A673 (cell line): ENCODE measurements at places on chromosomes 2 and 18. TPM values are rescaled to one million over a fixed set of nuclear protein-coding genes. Genes with fewer than 3 reads are reported as not detected.

Gene CAPN14
- 0.13 and 0.35 TPM in 2 replicates for total RNA-seq

Gene CTIF
- 23.5 and 29.8 TPM in 2 replicates for total RNA-seq

Gene CKAP2L
- 48.1 and 49.6 TPM in 2 replicates for total RNA-seq

GRCh38 chr2:25854613-25855012 lies 23.7 kb downstream of the ASXL2 start:
- no peak for DNase-seq

Gene DDX18
- 90.8 and 121 TPM in 2 replicates for total RNA-seq

Gene EN1
- not detected in 2 replicates for total RNA-seq

DNA sequence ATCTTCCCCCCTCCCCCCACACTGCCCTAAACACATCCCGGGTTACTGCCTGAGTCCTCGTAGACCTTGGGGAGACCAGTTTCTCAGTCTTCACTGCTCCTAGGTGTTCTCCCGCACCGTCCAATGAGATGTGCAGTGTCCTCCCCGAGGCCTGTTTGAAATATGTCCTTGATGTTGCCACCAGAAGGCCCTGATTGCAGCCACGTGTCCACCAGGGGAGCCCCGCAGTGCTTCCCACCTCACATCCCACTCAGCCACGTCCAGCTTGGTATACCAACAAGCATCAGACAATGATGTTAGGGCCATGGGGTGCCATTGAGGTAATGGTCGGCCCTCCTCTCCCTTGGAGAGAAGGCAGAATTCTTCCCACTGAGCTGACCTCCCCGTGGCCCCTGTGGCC lies 38.7 kb downstream of the TCF7L1 start:
- no peak for DNase-seq

- DNase-seq: no peak
Observed at GRCh38 chr2:38658613-38659012, 7.3 kb upstream of the GALM start.

- DNase-seq: no peak
Observed at GRCh38 chr2:106745468-106745867, 140.5 kb downstream of the ST6GAL2 start.

Gene SPP2
- total RNA-seq: not detected in 2 replicates

Gene MC4R
- total RNA-seq: not detected in 2 replicates

Gene APLF
- total RNA-seq: 5.5 and 6.4 TPM in 2 replicates

DNA sequence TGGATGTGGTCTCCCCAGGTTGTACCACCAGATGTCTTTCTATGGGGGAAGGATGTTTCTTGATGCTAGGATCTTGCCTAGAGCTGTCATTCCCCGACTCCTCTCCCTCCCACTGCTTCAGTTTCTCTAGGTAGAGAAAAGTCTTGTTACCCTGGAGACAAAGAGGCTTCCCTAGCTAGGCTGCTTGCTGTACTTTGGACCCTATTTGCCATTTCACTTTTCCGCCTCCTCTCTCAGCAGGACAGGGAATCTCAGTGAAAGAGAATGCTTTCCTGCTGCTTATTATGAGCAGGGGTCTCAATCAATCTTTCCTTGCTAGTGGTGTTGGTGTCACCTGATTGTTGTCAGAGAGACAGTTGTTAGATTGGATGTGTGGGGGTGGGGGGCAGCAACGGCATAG lies 818.8 kb upstream of the GYPC start:
- no peak for DNase-seq

Gene SMYD5
- total RNA-seq: 54.5 and 57.3 TPM in 2 replicates

DNA sequence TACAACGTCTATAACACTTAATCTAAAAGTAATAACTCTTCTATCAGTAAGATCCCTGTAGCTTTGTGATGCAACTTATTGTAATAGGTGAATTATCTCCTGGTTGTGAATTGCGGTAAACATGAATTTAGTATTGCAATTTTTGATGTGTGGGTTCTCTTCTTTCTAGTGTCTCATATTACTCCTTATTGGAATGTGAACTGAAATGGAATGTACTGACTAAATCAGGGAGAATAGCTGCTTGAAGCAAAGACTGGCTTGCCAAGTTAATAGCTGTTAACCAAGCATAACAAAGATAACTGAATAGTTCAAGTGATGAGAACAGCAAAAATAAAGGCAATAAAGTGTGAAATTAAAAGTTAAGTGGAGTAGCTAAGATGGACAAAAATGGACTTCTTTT lies 60.5 kb upstream of the TFPI start:
- no peak for DNase-seq

- DNase-seq: no peak
Observed at GRCh38 chr2:213086050-213086449, 65.4 kb downstream of the IKZF2 start.

DNA sequence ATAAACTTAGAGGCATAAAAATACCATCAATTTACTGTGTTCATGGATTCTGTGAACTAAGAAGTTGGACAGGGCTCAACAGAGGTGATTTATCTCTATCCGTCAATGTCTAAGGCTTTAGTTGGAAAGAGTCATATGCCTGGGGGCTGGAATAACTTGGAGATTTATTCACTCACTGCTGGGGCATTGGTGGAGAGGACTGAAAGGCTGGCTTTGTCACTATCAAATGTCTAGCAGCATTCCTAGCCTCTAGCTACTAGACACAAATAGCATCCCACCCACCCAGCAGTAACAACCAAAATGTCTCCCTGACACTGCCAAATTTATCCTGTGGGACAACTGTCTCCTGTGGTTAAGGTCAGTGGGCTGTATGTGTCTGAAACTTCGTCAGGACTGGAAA lies 71.0 kb downstream of the EVA1A start:
- DNase-seq: no peak

DNA sequence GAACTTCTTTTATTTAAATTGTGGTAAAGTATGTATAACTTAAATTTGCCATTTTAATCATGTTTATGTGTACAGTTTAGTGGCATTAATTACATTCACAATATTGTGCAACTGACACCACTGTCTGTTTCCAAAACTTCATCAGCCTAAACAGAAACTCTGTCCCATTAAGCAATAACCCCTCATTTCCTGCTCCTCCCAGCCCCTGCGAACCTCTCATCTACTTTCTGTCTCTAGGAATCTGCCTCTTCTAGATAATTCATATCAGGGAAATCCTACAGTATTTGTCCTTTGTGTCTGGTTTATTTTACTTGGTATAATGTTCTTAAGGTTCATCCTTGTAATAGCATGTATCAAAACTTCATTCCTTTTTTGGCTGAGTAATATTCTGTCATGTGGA lies 75.1 kb downstream of the BOLA3 start:
- no peak for DNase-seq

GRCh38 chr2:134287323-134287722 lies 33.5 kb downstream of the MGAT5 start:
- no peak for DNase-seq

Gene TGFA
- total RNA-seq: 0.13 TPM in 1 of 2 replicates, not detected in the other

DNA sequence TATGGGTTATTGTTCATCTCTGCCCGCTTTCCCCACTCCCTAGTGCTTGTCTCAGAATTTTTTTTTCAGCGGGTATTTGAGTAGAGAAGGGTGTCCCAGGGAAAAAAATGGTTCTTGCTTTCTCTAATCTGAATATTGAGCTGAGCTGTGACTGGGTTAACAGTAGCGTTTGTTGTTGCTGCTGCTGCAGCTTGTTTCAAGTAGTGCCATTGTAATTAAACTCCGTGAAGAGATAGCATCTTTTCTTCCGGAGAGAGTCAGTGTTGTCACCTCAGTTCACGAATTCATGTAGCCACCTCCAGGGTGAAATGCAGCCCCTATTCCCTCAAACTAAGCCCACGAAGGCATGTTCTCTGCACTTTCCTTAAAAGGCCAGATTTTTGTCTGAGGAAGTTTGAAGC lies 1.5 kb upstream of the AAK1 start:
- DNase-seq: no peak

DNA sequence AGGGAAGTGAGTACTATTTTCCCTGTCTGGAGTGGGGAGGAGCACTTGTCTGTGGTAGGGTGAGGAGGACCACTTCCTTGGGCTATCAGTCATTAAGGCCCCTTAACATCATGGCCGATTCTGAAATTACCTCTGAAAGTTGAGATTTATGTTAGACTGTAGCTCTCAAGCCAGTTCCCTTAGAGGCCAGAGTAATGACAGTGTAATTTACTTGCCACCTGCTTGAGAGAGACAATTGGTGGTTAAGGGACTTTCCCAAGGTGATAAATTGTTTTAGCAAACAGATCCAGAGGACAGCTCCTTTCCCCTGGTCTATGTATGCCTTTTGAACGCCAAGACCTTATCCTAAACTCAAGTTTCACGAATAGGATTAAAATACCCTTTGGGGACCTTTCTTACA lies 56.1 kb downstream of the NEDD4L start:
- DNase-seq: no peak
